Stimulated activated CD8-positive, alpha-beta memory T cell treated with anti-CD3 and anti-CD28 coated beads, Interleukin-2, amount 100 ng/mL, for 48 hours (primary cell): ENCODE measurements at places on chromosomes 12 and 14.

DNA sequence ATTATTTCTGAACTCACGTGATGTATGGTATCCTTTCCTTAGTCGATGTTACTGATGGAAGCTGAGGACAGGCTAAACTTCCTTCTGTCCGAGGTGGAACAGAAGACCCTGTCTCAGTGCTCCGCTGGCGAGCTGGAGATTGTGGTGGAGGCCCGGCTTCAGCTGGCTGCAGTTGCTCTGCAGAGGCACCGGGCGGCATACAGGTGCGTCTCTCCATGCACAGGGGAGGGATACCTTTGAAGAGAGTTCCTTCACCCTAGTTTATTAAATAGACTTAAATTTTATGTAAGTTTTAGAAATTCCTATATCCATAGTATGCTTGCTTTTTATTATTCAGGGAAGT is 186.7 kb upstream of the NEDD1 start:
- DNase-seq, result no peak

GRCh38 chr14:77622366-77622961 is 6.0 kb upstream of the SPTLC2 start:
- DNase-seq, result no peak

- no peak for DNase-seq
Measured at GRCh38 chr14:50985859-50986331, 41.6 kb upstream of the PYGL start.

GRCh38 chr14:39857376-39858055 is 425.3 kb upstream of the FBXO33 start:
- DNase-seq, result no peak
